AML-193 (cell line): ENCODE measurements at places on chromosomes 5 and 9.

DNA sequence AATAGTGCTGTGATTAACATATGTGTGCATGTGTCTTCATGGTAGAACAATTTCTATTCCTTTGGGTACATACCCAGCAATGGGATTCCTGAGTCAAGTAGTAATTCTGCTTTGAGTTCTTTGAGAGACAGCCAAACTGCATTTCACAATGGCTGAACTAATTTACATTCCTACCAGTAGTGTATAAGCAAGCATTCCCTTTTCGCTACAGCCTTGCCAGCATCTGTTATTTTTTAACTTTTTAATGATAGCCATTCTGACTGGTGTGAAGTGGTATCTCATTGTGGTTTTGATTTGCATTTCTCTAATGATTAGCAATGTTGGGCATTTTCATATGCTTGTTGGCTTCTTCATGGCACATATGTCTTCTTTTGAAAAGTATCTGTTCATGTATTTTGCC lies 308.5 kb downstream of the ARRDC3 start:
- DNase-seq, result no peak

DNA sequence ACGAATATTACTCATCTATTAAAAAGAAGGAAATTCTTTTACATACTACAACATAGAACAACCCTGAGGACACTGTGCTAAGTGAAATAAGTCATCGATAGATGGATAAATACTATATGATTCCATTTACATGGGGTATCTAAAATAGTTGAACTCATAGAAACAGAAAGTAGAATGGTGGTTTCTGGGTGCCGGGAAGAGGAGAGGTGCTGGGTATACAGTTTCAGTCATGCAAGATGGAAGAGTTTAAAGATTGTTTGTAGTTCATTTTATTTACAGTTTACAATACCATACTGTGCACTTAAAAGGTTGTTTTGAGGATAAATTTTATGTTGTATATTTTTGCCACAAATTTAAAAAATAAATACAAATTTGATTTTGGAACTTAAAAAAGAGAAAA lies 267.5 kb upstream of the ITGA1 start:
- DNase-seq, result no peak

GRCh38 chr9:16744394-16744793 lies 126.1 kb downstream of the BNC2 start:
- DNase-seq, result no peak

DNA sequence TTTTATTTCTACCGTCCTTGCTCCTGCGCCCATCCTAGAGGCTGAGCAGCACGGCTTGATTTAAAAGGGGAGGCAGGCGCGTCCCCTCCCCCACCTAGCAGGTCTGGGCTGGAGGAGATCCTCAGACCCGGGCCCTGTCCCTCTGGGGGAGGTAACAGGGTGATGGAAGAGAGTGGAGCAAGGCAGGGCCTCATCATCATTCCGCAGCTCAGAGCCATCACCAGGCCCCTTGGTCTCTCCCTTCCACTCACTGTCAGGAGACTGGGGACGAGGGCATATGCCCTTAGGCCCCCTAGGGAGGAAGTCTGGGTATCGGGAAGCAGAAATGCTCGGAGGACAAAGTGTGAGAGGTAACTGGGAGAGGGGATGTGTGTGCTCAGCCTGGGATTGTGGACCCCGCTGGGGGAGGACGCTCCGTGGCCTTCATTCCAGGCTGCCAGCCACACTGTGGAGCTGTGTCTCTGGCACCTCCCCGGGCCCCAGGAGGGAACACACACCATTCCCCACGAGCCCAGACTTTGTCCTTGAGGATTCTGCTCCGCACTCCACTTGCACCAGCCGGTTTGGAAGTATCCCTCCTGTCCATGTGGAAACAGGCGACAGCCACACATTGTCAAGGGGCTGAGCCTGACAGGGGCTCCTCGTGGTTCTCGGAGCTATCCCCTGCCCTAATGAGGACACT lies 761 bp downstream of the REEP2 start:
- DNase-seq, result no peak

- DNase-seq, result no peak
Observed at GRCh38 chr5:42720251-42720650, 36.4 kb upstream of the CCDC152 start.

DNA sequence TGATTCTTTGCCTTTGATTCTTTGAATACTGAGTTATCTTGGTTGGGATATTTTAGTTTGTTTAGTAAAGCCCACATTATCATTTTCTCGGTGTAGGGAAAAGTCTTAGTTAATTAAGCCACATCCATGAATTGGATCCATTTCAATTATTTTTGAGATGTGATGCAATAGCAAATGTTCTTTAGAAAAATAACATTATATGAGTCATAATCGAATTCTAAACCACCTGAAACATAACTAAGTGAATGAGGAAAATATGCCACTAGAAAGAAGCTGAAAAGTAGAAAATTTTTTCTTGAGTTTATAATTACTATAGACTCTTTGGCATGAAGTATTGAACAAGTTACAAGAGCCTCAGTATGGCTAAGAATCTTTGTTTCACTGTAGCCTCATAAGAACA lies 17.5 kb upstream of the CCDC192 start:
- no peak for DNase-seq

- DNase-seq, result no peak
Observed at GRCh38 chr5:80195837-80196400, 59.9 kb downstream of the SERINC5 start.

GRCh38 chr5:63029891-63030290 lies 451.3 kb downstream of the LRRC70 start:
- DNase-seq, result no peak

GRCh38 chr5:145858959-145859358 lies 13.9 kb downstream of the GRXCR2 start:
- DNase-seq, result no peak

GRCh38 chr9:116276196-116276493 lies 122.6 kb downstream of the PAPPA start:
- no peak for DNase-seq

DNA sequence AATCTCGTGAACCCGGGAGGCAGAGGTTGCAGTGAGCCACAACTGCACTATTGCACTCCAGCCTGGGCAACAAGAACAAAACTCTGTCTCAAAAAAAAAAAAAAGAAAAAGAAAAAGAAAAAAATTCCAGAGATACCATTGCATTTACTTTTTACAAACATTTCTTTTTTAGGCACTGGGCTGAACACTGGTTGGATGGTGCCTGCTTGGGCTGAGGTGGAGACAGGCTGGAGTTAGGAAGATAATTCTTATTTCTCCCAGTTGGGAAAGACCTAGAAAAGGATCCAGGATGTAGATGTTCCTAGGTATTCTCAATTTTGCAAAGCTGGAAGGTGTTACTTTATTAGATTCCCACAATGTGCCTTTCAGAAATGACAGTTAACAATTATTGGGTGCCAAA lies 49.9 kb upstream of the JMY start:
- no peak for DNase-seq

- no peak for DNase-seq
Observed at GRCh38 chr5:140741967-140742366, 41.7 kb downstream of the ZMAT2 start.

DNA sequence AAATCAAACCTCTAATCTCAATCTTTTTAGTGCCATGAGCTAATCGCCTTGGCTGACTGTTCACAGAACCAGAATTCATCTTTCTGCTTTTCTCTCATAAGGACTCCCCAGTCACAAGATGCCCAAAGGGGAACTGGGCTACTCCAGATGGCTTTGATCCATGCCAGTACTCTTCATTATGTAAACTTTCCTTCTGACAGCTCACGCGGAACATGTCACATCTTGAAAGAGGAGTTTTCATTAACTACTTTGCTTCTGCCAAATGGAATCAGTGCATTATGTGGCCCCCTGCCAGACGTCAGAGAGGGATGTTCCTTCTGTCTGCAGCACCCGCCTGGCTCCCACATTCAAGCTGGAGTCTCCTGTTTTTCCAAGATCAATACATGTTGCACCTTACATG lies 142.1 kb upstream of the NMUR2 start:
- DNase-seq, result no peak

GRCh38 chr5:56659971-56660370 lies 155.4 kb upstream of the MAP3K1 start:
- DNase-seq, result no peak

DNA sequence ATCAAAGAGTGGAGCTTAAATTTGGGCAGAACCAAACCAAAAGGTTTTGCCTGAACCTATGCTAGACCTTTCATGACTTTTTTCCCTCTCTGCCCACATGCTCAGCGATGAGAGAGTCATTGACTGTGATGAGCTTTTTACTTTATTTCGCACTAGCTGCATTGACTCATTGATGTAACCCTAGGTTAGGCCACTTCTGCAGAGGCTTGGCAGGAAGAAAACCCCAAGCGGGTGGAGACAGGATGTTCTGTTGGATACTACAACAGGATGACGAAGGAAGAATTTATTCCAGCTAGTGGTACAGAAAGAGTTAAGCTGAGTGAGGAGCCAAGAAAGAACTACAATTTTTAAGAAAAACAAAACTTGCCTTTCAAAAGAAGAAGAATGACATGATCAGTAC lies 18.4 kb downstream of the AGXT2 start:
- no peak for DNase-seq
